Hepatic stellate cell (primary cell): ENCODE measurements at places on chromosomes 4 and X.

DNA sequence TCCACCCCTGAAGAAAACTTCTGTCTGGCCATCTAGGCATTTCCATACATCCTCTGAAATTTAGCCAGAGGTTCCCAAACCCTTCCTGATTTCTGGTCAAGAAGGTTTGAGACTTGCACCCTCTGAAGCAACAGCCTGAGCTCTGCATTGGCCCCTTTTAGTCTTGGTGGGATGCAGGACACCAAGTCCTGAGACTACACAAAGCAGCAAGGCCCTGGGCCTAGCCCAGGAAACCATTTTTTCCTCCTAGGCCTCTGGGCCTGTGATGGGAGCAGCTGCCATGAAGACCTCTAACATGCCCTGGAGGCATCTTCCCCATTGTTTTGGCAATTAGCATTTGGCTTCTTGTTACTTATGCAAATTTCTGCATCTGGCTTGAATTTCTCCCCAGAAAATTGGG, 196.6 kb downstream of the IL1RAPL2 start:
- no peak for DNase-seq

GRCh38 chrX:71439896-71440295, 73.7 kb downstream of the TAF1 start:
- no peak for DNase-seq

- DNase-seq: peak; percentile 7
Measured at GRCh38 chrX:134377537-134377936, 82.4 kb upstream of the HPRT1 start.

DNA sequence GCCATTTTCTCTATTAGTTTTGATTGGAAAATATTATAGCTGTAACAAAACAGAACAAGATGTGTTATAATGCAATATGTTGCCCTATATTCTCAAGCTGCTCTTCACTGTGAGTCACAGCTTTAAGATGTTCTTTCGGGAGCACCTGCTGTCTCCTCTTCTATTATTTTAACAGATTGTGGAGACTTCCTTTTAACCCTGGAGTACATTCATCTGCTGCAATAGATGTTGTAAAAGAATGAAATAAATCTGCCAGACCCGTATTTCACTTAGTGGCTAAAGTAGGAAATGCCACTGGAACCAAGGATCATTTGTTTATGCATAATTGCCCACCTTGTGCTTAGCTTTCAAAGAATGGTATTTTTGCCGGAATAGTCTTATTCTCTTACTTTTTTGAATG, 11.1 kb downstream of the LSM6 start:
- DNase-seq: no peak

DNA sequence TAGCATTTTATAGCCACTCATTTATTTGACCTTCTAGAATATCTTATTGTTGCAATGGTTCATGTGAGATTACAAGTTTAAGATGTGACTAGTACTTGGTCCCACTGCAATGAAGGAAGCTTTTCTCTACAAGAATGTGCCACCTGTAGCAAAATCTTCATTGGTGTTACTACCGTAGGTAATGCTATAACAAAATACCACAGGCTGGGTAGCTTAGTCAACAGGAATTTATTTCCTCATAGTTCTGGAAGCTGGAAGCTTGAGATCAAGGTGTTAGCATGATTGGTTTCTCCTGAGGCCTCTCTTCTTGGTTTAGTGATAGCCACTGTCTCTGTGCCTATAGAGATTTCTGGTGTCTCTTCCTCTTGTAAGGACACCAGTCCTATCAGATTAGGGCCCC, 441.0 kb downstream of the GPM6A start:
- DNase-seq: no peak

DNA sequence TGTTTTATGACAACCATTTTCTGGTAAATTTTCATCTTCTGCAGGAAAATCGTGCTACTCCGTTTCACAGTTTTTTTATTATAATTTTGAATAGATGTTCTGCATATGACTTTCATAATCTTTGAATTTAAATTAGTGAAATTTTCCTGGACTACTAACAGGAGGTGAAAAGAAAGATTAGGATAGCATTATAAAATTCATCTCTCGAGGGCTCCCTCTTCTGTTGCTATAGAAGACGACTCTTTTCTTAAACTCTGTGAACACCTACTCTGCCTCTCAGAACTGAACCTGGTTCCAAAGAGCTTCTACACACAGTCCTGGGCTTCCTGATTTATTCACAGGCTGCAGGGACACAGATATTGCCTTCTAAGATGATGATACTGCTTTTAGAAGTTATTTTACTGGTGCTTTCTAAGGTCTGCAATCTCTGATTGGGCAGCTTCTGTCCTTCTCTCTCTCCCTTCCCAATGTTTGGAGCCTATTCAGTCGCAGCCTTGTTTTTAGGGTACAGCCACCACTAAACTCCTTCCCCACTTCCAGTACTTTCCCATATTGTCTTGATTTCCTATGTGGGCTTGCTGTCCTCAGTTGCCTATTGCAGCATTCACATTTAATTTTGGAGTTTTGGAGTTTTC, 10.1 kb upstream of the SAP30 start:
- no peak for DNase-seq

DNA sequence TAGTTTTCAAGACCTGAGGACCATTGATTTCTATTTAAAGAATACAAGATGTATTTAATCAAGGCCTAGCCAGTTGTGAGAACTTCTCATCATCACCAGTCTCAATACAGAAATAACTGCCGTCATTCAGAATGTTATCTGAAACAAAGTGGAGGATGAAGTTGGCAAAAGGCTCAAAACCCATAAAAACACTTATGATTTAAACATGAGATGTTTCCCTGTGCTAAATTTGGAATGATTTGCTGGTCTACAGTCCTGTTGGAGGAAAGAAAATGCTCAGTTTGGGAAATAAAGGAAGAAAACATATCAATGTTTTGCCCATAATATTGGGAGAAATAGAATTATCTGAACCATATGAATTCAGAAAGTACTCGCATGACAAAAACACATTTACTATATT, 192.2 kb downstream of the ADGRA3 start:
- DNase-seq: no peak

GRCh38 chrX:46876901-46877300, 35.3 kb upstream of the JADE3 start:
- no peak for DNase-seq

DNA sequence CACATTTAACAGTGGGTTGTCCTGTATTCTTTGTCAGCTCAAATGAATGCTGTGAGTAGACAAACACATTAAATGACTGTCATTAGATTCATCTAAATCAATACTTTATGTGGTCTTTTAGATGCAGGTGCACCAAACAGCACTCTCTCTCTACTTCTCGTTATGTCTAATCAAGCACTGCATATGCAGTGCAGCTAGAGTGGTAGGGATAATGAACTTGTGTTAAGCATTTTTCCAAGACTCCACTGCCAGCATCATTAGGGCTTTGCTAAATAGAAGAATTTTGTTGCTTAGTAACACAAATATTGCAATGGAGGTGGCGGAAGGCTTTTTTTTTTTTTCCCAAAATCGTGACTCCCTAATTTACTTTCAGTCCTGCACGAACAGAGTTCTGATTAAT, 447.0 kb upstream of the GALNT7 start:
- DNase-seq: no peak

DNA sequence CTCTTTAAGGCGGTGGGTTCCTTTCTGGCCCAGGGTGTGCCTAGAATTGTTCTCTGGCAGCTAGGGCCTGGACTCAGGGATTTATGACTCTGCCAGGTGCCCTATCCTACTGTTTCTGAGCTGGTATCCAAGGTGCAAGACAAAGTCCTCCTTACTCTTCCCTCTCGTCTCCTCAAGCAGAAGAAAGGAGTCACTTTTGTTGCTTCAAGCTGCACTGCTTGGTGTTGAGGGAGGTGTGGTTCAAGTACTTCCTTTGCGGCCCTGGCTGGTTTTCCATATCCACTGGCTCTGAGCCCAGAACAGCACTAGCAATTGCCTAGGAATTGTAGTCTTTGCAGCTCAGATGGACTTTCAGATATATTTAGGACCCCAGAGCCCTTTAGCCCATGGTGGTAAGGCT, 39.3 kb downstream of the RTL3 start:
- no peak for DNase-seq

- no peak for DNase-seq
Measured at GRCh38 chr4:189129044-189129694, 811.5 kb upstream of the FRG1 start.

DNA sequence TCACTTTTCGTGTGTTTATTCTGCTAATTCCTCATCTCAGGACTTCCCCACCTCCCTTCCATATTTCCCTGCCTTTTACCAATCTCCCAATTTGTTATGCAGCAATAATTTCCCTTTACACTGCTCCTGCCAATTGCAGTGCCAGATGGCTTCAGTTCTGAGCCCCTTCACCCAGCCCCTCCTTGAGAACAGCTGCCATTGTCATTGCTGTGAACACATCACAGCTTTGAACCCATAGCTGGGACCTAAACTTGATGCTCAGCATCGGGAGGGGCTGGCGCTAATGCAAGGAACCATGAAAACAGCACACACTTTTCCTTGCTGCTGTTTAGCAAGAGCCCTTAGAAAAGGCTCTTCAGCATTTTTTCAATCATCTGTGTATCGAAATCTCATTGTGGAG, 104.9 kb downstream of the ALPK1 start:
- no peak for DNase-seq

DNA sequence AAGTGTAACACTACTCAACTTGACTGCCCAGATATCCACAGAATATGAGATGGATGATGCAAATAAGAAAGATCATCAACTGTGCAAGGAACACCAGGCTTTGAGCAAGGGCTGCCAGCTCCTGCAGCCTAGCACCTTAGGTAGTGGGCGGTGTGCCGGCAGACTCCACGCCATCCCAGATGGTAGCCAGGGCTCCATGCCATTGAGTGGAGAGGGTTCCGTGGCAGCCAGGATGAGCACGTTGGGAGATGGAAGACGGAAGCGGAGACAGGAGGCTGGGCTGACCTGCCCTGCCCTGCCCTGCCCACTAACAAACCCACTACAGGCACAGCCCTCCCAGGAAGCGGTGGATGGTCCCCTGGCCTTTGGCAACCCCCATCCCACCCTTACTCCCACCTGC, 51.9 kb downstream of the TMPRSS11F start:
- DNase-seq: no peak

- DNase-seq: no peak
Measured at GRCh38 chrX:25005034-25005381, 10.8 kb downstream of the ARX start.

DNA sequence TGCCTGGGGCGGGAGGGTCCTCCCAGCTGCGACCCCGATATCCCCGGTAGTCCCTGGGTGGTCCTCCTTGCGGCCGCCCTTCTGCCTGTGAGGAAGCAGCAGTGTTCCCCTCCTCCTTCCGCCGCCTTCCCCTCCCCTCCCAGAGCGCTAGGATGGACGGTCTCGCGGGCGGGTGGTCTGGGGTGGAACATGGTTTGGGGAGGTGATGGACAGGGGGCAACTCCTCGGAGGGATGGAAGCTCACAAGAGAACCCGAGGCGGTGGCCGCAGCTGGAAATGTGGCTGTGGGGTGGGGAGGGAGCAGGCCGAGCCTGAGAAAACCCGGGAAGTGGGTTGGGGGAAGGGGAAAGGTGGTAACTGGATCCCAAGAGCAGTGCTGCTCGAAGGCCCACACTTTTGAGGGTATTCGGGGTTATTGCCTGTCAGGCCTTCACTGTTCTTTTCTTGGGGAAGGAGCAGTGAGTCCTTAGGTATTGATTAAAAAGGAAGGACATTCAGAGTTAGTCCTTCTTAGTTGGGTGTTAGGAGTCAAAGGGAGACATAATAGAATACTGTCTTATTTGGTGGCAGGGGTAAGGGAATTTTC, 581 bp downstream of the UBE2K start:
- peak; percentile 43 for DNase-seq

GRCh38 chr4:183987987-183988392, 82.9 kb downstream of the STOX2 start:
- peak; percentile 82 for DNase-seq

DNA sequence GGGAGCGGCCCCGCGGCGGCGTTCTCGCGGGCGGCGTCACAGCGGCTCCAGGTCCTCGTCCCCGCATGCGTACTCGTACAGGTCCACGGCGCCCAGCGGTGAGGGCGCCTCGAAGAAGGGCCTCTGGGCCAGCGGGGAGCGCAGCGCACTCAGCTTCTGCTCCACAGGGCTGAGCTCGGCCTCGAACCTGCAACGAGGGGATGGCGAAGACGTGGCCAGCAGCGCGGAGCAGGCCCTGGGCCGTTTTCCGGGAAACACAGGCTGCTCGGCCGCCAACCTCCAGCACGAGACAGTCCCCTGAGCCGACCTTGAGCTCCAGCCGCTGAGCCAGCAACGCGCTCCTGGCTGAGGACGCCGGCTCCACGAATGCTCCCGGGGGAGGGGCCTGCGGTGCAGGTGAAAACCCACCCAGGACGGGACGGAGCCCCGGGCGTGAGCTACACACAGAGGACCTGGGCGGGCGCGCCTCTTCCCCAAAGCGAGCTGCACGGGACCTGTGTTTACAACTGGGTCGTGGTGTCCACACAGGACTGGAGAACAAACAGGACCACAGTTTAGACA, 15.8 kb upstream of the GTPBP6 start:
- DNase-seq: no peak

GRCh38 chr4:55458164-55458563, 62.4 kb downstream of the TMEM165 start:
- no peak for DNase-seq

DNA sequence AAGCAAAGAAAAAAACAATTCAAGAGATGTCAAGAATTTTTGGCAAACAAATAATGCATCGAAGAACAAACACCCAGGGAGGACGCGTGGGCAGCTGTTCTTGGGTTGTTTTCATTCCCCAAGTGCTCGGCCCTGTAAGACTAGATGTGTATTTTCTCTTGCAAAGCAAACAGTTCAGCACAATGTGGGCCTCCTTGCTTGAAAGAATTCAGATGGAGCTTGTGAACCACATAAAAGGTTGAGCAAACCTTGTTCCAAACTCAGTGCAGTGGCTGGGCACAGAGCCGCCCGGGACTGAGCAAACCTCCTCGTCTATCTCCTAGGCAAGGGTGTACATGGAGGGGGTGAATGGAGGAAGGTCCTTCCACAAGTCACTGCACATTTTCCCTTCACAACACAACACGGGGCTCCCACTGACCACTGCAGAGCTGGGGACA, 82.4 kb downstream of the HTRA3 start:
- DNase-seq: no peak

GRCh38 chr4:94574616-94575015, 122.9 kb downstream of the PDLIM5 start:
- no peak for DNase-seq

- DNase-seq: no peak
Measured at GRCh38 chrX:107485013-107485412, 35.6 kb downstream of the FRMPD3 start.

DNA sequence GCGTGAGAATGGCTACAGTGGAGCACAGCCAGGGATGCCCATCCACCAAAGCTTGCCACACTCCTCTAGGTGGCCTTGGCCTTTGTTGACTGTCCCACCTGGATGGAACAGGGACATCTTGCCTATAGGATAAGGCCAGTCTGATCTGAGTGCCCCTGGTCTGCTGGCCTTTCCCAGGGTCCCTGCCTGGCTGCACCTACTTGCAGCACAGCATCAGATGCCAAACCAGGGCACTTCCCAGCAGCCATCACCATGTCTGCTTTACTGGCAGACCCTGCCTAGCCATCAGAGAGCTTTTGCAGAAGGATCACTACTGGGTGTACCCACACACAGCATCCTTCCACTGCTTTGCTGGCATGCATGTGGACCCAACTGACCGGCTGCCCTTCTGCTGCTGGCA, 143.2 kb downstream of the GABRA3 start:
- DNase-seq: no peak
